ENCODE measurements at places on chromosomes 5 and 9.

DNA sequence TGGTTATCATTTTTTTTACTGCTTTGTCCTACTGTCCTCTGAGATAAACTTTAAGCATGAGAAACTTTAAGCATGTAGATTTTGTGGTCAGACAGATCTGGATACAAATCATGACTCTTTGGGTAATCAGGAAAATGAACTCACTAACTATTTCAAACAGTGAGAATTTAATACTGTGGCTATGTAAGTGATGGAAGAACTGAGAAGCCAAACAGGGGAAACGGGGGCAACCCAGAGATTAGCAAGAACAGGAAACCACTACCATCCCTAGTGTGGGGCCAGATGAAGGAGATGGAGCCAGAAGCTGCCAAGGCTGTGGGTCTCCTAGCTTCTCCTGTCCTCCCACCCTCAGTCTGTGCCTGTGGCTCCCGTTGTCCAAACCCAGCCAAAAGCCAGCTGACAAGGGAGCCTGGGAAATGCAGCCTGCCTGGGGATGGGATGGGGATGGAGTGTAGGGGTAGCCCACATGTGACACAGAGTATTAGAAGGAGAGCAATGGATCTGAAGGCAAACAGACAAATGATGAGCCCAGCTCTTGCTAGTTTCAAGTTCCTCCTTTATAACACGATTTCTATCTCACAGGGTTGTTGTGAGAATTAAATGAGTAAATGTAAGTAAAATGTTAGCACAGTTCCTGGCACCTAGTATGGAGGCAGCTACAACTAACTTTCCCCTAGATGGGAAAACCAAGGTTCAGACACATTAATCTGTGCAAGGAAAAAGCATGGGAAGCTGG lies 27.7 kb upstream of the CDC23 start:
- no peak overlapping the region for H3K4me3 ChIP-seq
- H3K27me3 ChIP-seq: peaks cover 58% of the 10 kb centered on the region
- H3K36me3 ChIP-seq: no peaks in the 10 kb centered on the region
- DNase-seq: no peak
- H3K27ac ChIP-seq: no peak overlapping the region
- H3K4me1 ChIP-seq: peaks cover 12% of the 10 kb centered on the region

- H3K27ac ChIP-seq: no peak overlapping the region
- peaks cover 9% of the 10 kb centered on the region for H3K4me1 ChIP-seq
- H3K4me3 ChIP-seq: no peak overlapping the region
Observed at GRCh38 chr9:129773262-129774048, 20.6 kb upstream of the PTGES start.

- peaks cover 5% of the 10 kb centered on the region for H3K4me1 ChIP-seq
- no peak overlapping the region for H3K27ac ChIP-seq
- no peak overlapping the region for H3K4me3 ChIP-seq
- H3K36me3 ChIP-seq: peaks cover 52% of the 10 kb centered on the region
Observed at GRCh38 chr9:128627906-128628305, 28.7 kb downstream of the DYNC2I2 start.

DNA sequence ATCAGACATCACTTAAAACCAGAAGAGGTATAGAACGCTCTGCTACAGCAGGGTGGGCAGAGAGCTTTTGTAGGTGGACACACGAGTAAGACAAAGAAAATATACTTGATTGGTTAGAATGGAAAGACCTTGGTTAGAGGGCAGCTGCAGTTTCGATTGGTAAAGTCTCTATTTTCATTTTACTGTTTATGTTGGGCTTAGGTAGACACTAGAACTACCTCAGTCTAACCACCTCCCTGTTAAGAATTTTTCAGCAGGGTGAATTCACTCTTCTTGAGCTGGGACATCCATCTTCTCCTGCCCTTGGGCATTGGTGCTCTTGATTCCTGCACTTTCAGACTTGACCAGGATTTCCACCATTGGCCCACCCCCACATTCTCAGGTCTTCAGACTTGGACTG lies 116.3 kb downstream of the BASP1 start:
- no peak overlapping the region for H3K27ac ChIP-seq
- DNase-seq: no peak
- H3K27me3 ChIP-seq: no peaks in the 10 kb centered on the region
- H3K36me3 ChIP-seq: no peaks in the 10 kb centered on the region
- H3K4me1 ChIP-seq: no peaks in the 10 kb centered on the region

DNA sequence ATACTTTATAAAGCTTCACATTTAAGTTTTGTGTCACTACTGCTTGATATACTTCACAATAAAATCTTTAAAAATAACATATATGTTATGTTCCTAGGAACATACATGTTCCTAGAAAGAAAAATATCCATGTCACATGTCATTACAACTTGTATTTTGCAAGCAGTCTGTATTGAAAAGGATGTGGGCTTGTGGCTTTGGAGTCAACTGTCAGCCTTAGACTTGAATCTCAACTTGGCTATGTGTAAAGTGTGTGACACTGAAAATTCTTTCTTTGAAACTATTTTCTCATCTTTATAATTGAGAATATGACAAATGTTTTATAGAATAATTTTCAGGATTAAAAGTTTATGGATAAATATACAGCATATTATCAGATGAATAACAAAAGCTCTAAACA lies 273.1 kb downstream of the KIAA0825 start:
- H3K27me3 ChIP-seq: no peaks in the 10 kb centered on the region
- DNase-seq: no peak
- H3K4me1 ChIP-seq: peaks cover 6% of the 10 kb centered on the region
- no peak overlapping the region for H3K27ac ChIP-seq
- H3K4me3 ChIP-seq: no peak overlapping the region
- H3K36me3 ChIP-seq: no peaks in the 10 kb centered on the region

GRCh38 chr9:4035777-4036176 lies 264.1 kb downstream of the GLIS3 start:
- no peak for DNase-seq
- no peak overlapping the region for H3K4me3 ChIP-seq
- no peaks in the 10 kb centered on the region for H3K36me3 ChIP-seq
- no peak overlapping the region for H3K27ac ChIP-seq

- peaks cover 11% of the 10 kb centered on the region for H3K36me3 ChIP-seq
- H3K27me3 ChIP-seq: no peaks in the 10 kb centered on the region
- DNase-seq: no peak
- H3K27ac ChIP-seq: no peak overlapping the region
Observed at GRCh38 chr9:107292821-107293542, 9.9 kb downstream of the RAD23B start.

DNA sequence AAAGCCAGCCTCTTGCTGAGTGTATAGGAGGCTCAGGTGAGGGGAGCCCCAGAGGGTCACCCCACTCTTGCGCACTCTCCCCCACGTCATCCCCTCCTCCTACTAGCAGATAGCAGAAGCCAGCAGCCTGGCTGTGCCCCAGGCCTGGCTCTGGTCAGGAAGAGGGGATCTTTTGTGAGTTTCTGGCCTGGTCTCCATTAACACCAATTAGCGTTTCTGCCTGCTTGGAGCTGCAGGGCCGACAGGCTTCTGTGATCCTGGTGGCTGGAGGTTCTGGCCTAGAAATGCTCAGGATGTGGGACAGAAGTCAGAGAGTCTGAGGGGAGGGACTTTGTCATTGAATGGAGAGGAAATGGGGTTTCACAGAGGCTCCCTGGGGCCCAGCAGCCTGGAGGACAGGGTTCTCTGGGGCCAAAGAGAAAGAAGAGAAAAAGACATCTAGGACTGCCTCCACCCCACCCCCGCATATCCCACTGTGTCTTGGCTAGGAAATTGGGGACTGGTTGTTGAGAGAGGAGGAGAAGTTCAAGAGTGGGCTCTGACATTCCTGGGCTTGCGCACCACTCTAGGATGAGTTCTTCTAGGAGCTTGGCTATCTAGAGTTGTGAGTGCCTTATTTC lies 47.5 kb upstream of the ARAP3 start:
- H3K36me3 ChIP-seq: no peaks in the 10 kb centered on the region
- peaks cover 50% of the 10 kb centered on the region for H3K27me3 ChIP-seq
- H3K4me1 ChIP-seq: no peaks in the 10 kb centered on the region
- no peak overlapping the region for H3K27ac ChIP-seq
- H3K4me3 ChIP-seq: no peak overlapping the region

DNA sequence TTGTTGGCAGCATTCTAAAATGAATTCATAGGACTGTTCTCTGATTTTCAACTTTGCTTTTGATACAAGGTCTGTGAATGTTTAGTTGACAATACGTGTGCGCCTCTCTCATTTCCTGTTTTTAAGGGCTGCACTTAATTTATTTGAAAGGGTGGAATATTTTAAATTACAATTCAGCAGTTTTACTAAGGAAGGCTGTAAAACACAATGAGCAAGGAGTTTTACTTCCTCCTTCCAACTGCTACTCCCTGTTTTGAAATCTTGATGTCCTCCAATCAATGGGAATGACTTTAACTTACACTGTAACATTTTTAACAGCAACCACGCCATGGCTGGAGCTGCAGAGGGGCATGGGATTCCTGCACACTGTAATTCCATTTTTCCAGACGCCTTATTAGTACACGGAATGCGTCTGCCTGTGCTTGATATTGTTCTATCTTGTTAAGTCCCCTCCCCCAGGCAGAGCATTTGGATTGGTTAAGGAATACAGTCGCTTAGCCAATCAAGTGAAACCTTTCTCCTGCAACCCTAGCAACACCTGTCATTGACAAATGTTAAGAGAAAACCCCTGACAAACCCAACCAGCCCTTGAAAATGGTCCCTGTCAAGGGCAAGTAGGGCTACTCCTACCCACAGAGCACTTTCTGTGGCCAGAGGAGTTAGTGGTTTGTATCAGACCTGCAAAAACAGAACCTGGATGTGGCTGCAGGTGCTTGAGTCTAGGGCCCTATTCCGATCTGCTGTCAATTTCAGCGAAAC lies 12.5 kb upstream of the ZSWIM6 start:
- no peak overlapping the region for H3K4me3 ChIP-seq
- H3K4me1 ChIP-seq: peaks cover 13% of the 10 kb centered on the region
- no peak overlapping the region for H3K27ac ChIP-seq
- peaks cover 62% of the 10 kb centered on the region for H3K27me3 ChIP-seq

GRCh38 chr5:40441733-40442132 lies 238.0 kb upstream of the PTGER4 start:
- peaks cover 37% of the 10 kb centered on the region for H3K4me1 ChIP-seq
- peaks cover 15% of the 10 kb centered on the region for H3K36me3 ChIP-seq
- H3K27me3 ChIP-seq: no peaks in the 10 kb centered on the region
- H3K4me3 ChIP-seq: peak overlapping the region; percentile 60
- peak overlapping the region; percentile 88 for H3K27ac ChIP-seq

GRCh38 chr5:80797428-80798024 lies 142.7 kb upstream of the DHFR start:
- no peaks in the 10 kb centered on the region for H3K27me3 ChIP-seq
- no peak for DNase-seq
- peaks cover 6% of the 10 kb centered on the region for H3K4me1 ChIP-seq
- no peak overlapping the region for H3K4me3 ChIP-seq

DNA sequence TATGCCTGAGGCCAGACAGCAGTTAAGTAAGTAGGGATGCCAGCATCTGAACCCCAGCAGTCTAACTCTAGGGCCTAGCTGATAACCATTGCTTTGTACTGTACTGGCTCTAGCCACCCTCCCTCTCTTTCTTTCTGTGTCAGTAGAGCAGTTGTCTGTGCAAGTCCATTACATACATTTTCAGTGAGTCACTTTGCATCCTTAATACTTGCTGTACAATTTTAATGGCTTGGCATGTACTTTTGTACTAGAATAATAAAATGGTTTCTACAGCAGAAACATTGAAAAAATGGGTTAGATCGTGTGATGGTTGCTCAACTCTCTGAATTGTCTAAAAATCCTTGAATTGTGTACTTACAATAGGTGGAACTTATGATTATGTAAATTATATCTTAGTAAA lies 1.5 kb upstream of the TTC39B start:
- H3K27me3 ChIP-seq: no peaks in the 10 kb centered on the region
- no peak for DNase-seq
- H3K36me3 ChIP-seq: peaks cover 6% of the 10 kb centered on the region
- peak overlapping the region; percentile 80 for H3K27ac ChIP-seq
- H3K4me3 ChIP-seq: peak overlapping the region; percentile 98
- H3K4me1 ChIP-seq: peaks cover 46% of the 10 kb centered on the region

DNA sequence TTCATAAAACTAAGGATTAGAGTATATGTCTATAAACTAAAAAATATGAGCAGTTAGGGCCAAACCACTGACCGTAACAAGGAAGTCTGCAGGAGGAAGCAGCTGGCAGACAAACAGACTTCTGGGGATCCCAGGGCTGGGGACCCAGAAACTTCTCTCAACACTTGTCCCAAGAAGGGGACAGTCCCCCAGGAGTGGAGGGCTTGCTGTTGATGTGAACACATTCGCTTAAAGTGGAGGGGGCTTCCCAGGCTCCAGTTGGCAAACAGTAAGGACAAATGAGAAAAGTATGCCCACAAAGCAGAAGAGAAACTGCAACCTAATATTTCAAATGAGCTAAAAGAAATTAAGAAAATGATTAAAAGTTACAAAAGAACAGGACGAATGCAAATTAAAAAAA lies 83.7 kb downstream of the PDE8B start:
- H3K4me3 ChIP-seq: no peak overlapping the region
- no peak for DNase-seq
- no peak overlapping the region for H3K27ac ChIP-seq
- H3K27me3 ChIP-seq: peaks cover 49% of the 10 kb centered on the region

GRCh38 chr5:160363660-160364395 lies 6.6 kb downstream of the C1QTNF2 start:
- no peak overlapping the region for H3K4me3 ChIP-seq
- H3K27me3 ChIP-seq: peaks cover 47% of the 10 kb centered on the region
- H3K36me3 ChIP-seq: peaks cover 2% of the 10 kb centered on the region
- no peaks in the 10 kb centered on the region for H3K4me1 ChIP-seq
- H3K27ac ChIP-seq: no peak overlapping the region

DNA sequence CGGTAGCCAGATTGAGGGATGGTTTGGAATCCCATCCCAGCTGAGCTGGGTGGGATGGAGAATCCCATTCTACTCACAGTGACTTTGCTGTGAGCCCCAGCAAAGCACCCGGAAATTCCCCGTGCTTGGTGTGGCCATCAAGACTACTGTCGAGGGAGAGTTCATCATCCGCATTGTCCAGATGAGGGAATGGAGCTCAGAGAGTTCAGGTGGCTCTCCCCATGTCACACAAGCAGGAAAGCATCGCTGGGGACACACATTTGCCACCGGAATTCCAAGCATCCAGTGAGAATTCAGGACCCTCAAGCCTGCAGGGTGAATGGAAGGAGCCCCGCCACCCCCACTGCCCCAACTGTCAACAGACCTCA lies 54.4 kb downstream of the HRH2 start:
- no peak overlapping the region for H3K27ac ChIP-seq
- H3K4me3 ChIP-seq: no peak overlapping the region
- no peaks in the 10 kb centered on the region for H3K4me1 ChIP-seq
- H3K27me3 ChIP-seq: peaks cover 60% of the 10 kb centered on the region
- no peak for DNase-seq

DNA sequence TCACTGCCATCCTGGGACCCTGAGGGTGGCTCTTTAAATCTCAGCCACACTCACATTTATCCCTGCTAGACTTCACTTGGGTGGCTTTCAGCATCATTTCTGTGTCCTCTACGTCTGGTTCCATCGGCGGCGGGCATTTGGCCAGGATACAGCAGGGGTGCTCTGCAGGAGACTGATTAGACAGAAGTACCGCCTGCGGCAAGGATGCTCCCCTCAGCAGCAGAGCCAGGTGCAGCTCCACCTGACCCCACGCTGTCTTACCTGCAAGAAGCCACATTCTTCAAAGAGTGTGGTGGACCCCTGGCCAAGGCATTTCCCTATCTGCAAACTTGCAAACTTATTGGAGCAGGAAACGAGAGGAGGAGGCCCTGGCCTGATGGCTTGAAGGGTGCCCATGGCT lies 309.8 kb upstream of the IRX4 start:
- H3K27me3 ChIP-seq: peaks cover 9% of the 10 kb centered on the region
- DNase-seq: no peak
- no peak overlapping the region for H3K4me3 ChIP-seq
- H3K4me1 ChIP-seq: no peaks in the 10 kb centered on the region
- no peak overlapping the region for H3K27ac ChIP-seq
